ENCODE measurements at places on chromosomes 1 and 21. TPM values are rescaled to one million over a fixed set of nuclear protein-coding genes. Genes with fewer than 3 reads are reported as not detected.

- no peak for DNase-seq
Measured at GRCh38 chr1:56434025-56434424, 145.3 kb downstream of the PLPP3 start.

- DNase-seq: no peak
Measured at GRCh38 chr21:33139084-33139483, 69.1 kb downstream of the OLIG1 start.

GRCh38 chr1:84836145-84836544 lies 56.9 kb downstream of the LPAR3 start:
- peak; percentile 68 for DNase-seq

- DNase-seq: no peak
Measured at GRCh38 chr1:162599451-162599850, 32.8 kb upstream of the DDR2 start.

DNA sequence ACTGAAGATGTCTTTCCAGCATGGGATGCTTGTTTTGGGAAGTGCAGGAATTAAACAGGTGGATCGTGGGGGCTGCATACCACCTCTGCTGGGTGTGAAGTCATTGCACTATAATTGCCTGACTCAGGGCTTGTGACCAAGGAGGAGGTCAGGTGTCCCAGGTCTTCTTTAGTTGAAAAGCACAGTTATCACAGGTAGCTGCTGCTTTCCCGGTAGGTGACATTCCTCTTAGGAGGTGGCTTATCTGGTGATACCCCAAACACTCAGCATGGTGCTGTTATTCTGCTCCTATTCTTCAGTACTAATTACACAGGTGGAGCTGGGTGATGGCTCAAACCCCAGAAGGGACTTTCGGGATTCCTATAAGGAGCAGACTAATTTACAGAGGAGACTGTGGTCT lies 320.3 kb upstream of the PLXNA2 start:
- no peak for DNase-seq

DNA sequence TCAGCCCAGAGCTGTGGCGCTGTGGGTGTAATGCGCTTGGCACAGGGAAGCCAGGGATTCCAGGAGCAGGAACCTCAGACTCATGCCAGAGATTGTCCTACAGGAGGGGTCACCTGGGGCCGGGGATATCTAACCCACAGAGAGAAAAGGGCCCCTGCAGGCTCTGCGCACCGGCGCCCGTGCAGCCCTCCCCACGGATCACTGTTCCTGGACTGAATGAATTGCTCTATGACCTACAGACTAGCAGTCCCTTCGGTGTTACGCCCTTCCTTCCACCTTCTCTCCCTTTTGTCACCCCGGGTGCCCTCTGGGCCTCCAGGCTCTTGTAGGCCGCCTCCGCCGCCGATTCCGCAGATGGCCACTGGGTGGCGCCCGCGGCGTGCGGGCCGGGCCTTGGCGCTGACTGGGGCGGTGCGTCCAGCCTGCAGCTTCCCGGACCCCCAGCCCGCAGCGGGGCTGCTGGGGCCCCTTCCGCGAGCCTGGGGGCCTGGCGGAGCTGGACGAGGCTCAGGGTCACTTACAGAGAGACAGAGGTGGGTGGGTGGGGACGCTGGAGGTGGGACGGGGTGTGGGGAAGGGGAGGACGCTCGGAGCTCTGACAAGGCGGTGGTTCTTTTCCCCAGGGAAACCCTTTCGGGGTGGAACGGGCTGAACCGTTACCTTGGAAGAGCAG lies 101.3 kb downstream of the IER5 start:
- DNase-seq: peak; percentile 34

- DNase-seq: no peak
Measured at GRCh38 chr1:20366463-20367115, 75.9 kb downstream of the VWA5B1 start.

GRCh38 chr1:55045430-55045829 lies 6.1 kb downstream of the PCSK9 start:
- DNase-seq: no peak

DNA sequence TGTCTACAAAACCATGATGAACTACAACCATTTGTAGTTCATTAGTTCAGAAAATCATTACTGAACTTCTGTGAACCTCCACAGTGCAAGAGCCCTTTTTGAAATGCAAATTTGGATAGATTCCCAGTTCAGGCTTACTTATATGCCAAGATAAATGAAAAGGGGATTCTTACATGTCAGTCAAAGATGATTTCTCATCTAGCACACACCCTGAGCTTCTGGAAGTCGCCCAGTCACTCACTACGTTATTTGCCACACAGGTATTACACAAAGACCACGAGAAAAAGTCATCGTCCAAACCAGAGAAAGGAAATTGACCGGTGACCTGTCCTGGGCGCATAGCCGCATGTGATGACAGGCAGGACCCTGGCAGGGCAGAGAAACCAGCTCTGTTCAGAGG lies 41.8 kb downstream of the ETS2 start:
- DNase-seq: no peak

DNA sequence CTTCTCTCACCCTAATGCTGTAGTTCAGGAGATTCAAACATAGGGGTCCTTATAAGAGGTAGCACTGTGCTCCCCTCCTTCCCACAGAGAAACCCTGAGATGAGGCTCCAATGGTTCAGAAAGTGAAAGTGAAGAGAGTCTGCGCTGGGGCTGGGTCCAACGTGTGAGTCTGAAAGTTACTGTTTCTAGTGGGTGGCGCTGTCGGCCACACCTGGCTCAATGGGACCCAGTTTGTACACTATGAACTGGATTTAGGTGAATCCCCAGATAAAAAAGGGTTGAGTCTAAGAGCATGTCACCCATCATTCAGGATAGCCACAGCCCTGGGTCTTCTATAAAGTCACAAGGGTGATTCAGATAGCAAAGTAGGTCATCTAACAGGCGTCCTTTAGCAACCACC lies 2.8 kb downstream of the SMCP start:
- no peak for DNase-seq

GRCh38 chr1:47694011-47694890 lies 256.4 kb downstream of the FOXD2 start:
- DNase-seq: no peak

DNA sequence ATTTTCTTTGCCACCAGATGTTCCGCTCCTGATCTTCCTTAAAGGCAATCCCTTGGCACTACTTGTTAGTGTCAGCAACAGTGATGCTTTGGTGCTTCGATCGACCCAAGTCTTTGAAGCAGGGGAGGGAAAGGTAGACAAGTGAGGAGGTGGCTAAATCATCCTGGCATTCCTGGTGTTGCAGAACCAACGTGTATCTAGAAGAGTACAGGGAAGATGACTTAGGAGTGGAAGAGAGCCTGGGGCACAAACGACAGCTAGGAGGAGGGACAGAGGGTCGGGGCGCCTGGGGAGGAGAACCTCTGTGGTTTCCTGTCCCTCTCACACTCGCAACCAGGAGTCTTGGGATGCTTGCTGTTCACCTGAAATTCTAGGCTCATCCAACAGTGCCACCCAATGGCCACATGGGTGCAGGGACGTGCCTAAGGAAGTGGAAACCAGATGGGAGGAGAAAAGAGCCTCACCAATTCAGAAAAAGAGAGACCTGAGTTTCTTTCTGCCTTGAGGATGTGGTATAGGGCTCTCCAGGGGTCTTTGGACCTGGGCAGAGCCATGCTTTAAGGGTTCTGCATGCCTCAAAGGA lies 9.5 kb upstream of the KCNA2 start:
- DNase-seq: peak; percentile 32

DNA sequence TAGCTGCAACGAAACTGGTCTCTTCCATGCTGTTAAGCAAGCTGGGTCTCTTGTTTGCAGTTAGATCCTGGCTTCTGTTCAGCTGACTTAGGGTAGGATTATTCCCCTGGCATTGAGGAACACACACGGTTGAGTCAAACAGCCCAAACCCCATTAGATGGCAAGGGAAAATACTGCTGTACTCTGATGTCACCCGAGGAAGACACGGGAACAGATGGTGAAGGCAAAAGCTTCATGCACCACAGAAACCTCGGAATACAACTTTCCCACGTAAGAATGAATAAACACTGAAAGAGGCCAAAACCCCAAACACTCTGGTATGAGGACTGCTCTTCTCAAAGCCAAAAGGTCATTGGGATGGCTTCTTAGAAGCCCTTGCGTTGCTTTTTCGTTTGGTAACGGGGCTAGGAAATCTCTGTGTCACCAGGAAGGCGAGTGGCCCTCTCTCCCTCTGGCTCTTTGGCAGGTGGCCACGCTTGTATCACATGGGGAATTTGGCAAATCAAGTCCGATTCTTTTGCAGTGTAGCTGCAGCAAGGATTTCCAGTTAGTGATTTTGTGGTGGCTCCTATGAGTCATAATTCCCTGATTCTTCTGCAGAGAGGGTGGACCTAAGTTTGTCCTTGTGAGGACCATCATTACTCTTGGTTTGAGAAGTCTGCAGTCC lies 16.7 kb upstream of the LYST start:
- DNase-seq: peak; percentile 94

- DNase-seq: no peak
Measured at GRCh38 chr1:25572708-25573590, 29.5 kb downstream of the LDLRAP1 start.

DNA sequence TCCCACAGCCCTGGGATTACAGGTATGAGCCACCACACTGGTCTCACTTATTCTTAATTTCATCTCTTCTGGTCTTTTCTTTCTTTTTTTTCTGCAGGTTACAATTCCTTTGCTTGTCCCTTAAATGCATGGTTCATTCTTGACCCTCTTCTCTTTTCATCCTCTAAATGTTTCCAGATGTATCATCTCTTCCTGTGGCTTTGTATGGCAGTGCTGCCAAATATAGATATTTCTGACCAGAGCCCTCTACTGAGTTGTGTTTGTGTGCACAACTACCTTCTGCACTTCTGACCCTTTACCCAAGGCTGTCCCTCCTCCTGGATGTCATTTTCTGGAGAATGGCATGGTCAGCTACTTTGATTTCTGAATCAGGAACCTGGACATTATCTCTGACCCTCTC lies 32.5 kb downstream of the OLFML3 start:
- DNase-seq: no peak

The C8B gene
- not detected for total RNA-seq

The MOV10 gene
- 38.5 TPM for total RNA-seq

All from LHCN-M2 (cell line).